ENCODE measurements at places on chromosomes 16 and 17.

- DNase-seq, result no peak
These were observed 24.3 kb upstream of the CDH15 start for GRCh38 chr16:89147085-89147817.

GRCh38 chr16:11407047-11407982 lies 62.1 kb downstream of the RMI2 start:
- peak; percentile 67 for DNase-seq

DNA sequence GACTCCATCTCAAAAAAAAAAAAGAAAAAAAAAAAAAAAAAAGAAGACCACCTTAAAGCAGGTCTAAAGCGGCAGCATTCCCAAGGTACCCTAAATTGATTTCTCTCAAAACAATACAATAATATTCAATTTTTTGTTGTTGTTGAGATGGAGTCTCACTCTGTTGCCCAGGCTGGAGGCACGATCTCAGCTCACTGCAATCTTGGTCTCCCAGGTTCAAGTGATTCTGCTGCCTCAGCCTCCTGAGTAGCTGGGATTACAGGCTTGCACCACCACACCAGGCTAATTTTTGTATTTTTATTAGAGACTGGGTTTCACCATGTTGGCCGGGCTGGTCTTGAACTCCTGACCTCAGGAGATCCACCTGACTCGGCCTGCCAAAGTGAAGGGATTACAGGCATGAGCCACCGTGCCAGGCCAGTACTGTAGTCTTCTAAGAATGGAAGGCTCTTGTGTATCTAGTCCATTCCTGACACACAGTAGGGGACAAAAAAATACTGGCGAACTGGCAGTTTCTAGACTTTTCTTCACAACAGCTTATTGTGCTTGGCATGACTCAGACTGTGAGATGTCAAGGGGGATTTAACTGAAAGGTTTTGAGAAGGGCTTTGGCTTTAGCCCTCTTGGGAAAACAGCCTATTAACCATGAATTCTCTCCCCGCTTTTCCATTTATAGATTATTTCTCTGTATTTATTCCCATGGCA lies 17.3 kb downstream of the CDR2 start:
- DNase-seq, result no peak

DNA sequence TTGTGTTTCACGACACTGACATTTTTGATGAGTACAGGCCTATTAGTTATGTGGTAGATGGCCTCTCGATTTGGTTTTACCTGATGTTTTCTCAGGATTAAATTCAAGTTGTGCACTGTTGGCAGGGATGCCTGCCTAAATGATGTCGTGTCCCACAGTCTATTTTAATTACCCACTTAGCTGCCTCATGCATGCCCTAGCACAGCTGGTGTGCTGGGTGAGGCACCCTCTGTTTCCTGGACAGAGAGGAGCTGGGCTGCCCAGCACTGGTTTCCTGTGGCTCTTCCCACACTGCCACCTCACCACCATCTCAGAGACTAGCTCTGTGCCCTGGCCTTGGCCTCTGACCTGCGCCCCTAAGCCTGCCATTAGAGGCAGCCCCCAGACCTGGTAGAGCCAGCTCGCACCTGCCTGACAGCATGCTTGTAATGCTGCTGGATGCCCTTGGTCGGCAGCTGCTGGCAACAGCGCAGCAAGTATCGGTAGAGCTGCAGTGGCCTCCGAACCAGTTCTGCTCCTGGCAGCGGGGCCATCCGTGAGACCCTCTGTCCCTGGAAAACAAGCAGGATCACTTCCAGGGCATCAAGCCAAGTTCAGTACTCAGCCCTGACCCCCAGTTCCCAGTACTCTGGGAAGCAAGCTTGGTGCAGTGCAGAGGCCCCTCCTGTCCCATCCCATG lies 10.9 kb downstream of the LYRM9 start:
- DNase-seq, result no peak

- DNase-seq, result peak; percentile 46
These were observed 376.3 kb downstream of the CNTNAP4 start for GRCh38 chr16:76653390-76654026.

All from right hindlimb (tissue), 1 donor.